ENCODE measurements at places on chromosomes 1 and 21. TPM values are rescaled to one million over a fixed set of nuclear protein-coding genes. Genes with fewer than 3 reads are reported as not detected.

DNA sequence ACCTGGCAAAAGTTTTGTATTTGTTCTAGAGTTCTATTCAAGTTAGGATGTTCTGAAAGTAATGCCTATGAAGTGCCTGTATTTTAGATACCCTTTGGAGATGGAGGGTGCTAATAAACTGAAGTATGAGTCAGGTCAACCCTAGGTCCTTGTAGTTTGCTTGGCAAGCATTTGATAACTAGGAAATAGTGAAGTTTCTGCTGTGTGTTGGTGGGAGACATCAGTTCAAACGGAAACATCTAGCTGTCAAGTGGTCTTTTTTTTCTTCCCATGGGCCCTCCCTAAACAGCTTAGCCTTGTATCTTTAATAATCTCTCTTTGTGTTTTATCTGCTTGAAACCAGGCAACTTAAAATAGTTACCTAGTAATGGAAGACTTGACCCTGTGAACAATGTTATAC, 4.5 kb downstream of the MRPS6 start:
- DNase-seq, result no peak

DNA sequence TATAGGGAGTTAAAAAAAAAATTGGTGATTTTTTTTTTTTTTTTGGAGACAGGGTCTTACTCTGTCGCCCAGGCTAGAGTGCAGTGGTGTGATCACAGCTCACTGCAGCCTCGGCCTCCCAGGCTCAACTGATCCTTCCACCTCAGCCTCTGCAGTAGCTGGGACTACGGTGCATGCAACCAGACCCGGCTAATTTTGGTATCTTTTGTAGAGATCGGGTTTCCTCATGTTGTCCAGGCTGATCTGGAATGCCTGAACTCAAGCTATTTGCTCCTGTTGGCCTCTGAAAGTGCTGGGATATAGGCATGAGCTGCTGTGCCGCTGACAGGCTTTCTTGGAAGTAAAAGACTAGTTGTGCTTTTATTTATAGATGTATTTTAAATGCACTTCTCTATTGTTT, 3.0 kb downstream of the CDC42 start:
- no peak for DNase-seq

GRCh38 chr1:213714645-213715044, 273.1 kb upstream of the PROX1 start:
- DNase-seq, result no peak

DNA sequence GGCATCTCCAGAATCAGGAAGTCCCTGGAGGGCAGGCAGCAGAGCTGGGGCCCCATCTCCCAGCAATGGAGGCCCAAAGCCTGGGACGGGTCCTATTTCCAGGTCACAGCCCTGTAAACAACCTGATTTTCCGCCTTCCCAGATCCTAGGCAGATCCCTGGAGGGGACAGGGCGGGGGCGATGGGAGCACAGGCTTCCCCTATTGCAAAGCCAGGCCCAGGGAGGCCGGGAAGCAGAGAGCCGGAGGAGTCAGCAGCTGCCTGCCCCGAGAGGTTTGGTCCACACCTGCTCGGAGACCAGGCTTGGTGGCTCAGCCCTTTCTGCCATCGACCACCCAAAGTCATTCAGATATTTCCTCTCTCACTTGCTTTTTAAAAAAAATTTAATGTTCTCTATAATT, 29.2 kb downstream of the CASZ1 start:
- DNase-seq, result no peak

DNA sequence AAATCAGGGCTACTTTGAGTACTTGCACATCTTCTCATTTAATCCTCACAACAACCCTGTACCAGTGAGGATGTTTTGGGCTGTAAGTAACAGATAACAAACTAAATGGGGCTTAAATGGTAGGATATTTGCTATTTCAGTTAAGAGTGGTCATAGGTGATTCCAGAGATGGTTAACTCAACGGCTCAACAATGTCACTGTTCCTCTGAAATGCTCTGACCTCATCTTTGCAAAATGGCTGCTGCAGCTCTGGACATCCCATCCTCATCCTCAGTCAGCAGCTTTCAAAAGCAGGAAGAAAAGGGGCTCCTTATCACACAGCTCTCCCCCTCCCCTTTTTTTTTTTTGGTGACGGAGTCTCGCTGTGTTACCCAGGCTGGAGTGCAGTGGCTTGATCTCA, 1.5 kb downstream of the LDLRAD2 start:
- no peak for DNase-seq

- no peak for DNase-seq
These were observed 25.8 kb downstream of the STYXL2 start for GRCh38 chr1:167119696-167120095.

DNA sequence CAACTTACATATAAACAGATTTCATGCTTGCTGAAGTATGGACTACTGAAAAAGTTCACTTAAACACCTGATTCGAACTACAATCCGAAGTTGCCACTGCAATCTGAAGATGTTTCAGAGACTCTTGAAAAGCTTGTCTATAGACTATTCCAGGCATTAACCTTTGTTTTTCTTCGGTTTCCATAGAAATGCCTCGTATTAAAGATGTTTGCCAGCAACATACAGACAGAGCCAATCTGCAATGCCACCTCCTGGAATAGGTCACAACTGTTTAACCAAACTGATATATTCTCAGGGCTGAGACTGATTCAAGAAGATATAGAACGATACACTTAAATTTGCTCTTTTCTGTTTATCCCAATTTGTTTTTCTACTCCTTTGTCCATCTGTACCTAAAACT, 28.9 kb upstream of the DMRTB1 start:
- no peak for DNase-seq

The OR10J1 gene
- total RNA-seq, result not detected

The TEX50 gene
- not detected for total RNA-seq

The CYP4A11 gene
- not detected for total RNA-seq

Data from glomerular endothelial cell (primary cell).